ENCODE measurements at places on chromosomes 6 and 20.

- no peak for DNase-seq
Observed at GRCh38 chr20:59923514-59923913, 9.9 kb downstream of the SYCP2 start.

GRCh38 chr6:138800377-138801150 lies 4.7 kb downstream of the ECT2L start:
- no peak for DNase-seq

DNA sequence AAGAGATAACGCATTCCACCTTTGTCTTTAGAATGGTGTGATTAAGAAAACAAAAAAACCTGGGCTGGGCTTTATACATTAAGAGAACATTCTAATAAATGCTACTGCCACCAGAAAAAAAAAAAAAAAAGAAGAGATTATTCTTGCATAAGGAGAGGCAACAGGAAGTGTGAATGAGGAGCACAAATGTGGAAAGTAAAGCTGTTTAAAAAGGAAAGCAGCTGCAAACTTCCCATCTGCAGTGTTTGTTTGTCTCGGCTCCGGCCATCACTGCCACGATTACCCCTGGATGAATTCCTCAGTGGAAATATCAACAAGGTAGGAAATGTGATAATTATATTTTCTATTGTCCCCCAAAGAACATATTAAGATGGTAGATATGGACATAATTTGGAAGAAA lies 223.9 kb downstream of the PHF3 start:
- no peak for DNase-seq

- no peak for DNase-seq
Observed at GRCh38 chr20:40863355-40863919, 165.2 kb upstream of the TOP1 start.

- peak; percentile 85 for DNase-seq
Observed at GRCh38 chr20:51639206-51639832, 96.8 kb upstream of the NFATC2 start.

DNA sequence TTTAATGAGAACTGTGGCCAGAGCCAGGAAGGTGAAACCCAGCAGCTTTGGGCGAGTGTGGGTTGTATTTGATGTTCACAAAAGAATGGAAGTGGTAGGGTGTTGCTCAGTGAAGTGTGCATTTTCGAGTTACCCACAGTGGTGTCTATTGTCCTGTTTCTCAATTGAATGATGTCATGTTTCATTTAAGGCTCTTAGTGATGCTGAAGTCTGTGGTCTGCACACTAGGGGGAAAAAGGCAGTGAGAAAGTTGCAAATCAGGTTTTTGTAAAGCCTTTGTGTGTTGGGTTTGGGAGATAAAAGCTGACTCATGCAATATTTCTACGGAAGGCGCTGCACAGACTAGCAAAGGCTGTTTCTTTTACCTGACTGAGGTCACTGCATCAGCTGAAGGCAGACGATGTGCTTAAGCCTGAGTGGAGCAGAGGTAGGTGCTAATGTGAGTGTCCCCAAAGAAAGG lies 121.1 kb downstream of the PLEKHG1 start:
- DNase-seq = no peak

- DNase-seq = peak; percentile 65
Observed at GRCh38 chr20:1775117-1775516, 117.5 kb upstream of the SIRPG start.

DNA sequence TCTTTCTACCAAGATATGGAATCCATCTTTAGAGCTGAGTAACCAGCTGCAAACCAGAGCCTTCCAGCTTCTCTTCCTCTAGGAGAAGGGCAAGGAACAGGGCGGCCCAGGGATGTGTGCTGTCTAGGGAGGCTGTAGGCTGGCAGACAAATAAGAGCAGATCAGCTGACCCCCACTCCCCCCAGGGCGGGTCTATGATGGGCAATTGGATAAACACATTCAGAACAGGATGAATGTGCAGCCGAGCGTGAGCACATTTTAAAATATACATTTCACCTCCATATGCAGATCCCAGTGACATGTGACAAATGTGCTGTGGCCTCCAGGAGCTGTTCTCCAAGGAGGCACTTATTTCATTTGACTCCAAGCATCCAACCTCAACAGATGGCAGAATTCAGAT lies 580.1 kb downstream of the PTPRT start:
- DNase-seq = no peak

DNA sequence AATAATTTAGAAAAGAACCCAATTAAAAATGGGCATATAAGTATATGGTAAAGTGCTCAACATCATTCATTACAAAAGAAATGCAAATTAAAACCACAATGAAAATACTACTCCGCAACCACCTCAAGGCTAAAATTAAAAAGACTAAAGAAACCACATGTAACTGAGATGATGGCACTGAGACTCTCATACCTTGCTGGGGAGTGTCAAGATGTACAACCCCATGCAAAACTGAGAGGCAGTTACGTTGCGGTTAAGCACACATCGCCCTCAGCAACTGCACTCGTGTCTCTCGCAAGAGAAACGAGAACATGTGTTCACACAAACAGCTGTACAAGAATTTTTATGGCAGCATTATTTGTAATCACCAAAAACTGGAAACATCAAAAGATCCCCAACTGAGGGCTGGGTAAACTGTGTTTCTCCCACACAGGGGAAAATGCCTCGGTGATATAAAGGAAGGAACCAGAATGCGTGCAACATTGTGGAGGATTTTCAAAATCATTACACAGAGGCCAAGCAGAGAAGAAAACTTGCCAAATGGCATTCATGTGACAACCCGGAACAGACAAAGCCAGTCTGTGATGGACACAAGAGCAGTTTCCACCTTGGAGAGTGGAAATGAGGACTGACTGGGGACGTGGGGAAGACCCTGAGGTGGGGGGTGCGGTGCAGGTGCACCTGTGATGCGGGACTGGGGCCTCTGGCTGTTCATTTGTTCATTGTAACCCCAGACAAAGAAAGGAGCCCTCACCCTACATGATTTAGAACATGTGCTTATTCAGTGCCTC lies 144.9 kb downstream of the WDR27 start:
- no peak for DNase-seq

GRCh38 chr6:166904101-166904746 lies 52.1 kb downstream of the RNASET2 start:
- no peak for DNase-seq

DNA sequence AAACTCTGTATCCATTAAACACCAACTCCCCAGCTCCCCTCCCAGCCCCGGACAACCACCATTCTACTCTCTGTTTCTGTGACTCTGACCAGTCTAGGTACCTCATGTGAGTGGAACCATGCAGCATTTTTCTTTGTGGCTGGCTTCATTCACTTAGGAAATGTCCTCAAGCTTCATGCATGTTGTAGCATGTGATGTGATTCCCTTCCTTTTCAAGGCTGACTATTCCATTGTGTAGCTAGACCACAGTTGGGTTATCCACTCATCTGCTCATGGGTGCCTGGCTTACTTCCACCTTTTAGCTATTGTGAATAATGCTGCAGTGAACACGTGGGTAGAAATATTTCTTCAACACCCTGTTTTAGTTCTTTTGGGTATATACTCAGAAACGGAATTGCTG lies 8.8 kb upstream of the BPHL start:
- no peak for DNase-seq

- DNase-seq = no peak
Observed at GRCh38 chr6:39812496-39812852, 20.3 kb downstream of the DAAM2 start.

DNA sequence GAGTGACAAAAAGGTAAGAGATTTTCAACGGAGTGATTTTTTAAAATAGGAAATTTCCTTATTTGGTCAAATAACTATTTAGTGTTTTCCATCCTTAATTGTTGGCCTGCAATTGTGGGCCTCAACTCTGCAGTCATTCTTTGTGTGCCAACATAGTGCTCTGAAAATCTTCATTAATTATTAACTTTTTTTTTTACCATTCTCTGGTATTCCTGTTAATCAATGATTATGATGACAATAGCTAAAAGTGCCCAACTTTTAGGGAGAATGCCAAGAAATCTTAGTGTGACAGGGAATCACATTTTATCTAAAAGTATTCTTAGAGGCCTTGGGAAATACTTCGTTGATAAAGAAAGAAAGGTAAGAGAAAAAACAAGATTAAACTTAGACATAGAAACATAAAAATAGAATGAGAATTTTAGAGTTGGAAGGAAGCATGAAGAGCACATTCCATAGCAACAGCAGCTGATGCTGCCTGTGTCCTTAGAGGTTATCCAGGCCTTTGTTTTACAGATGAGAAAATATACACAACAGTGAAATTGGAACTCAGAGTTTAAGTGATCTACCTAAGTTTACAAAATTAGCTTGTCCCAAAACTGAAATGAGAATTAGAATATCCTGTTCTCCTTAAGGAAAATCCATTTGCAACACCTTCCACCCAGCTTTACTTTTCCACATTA lies 1.2 kb downstream of the GPRC6A start:
- no peak for DNase-seq

DNA sequence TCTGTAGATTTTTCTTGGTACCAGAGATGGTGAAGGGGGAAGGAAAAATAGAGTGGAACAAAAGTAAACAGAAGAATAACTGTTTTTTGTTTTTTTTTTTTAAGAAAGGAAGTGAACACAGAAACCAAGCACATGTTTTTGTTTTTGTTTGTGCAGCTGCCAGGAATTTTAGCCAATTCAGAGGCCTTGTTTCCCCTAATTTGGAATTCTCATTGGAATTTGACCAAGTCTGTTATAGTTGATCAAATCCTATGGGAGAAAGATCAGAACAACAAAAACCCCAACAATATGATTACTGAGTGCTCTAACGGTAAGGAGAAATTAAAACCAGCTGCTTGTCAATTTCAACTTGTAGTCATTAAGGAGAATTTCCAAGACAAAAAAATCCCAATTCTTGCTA lies 18.2 kb upstream of the IL22RA2 start:
- DNase-seq = peak; percentile 25

DNA sequence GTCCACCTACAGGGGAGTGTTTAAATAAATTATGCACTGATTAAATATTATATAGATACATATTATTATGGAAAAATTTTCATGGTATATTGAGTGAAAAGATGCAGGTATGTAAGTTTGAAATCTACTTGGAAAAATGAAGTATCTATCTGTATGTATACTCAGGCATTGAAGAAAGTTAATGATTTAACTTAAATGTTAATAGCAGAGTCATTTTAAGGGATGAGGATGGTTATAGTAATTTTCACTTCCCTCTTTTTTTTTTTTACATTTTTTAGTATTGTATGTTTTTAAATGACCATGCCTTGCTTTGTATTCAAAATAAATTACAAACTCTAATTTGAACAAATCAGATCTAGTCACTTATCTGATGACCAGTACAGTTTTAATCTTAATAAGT lies 43.2 kb upstream of the NOTCH4 start:
- DNase-seq = no peak

DNA sequence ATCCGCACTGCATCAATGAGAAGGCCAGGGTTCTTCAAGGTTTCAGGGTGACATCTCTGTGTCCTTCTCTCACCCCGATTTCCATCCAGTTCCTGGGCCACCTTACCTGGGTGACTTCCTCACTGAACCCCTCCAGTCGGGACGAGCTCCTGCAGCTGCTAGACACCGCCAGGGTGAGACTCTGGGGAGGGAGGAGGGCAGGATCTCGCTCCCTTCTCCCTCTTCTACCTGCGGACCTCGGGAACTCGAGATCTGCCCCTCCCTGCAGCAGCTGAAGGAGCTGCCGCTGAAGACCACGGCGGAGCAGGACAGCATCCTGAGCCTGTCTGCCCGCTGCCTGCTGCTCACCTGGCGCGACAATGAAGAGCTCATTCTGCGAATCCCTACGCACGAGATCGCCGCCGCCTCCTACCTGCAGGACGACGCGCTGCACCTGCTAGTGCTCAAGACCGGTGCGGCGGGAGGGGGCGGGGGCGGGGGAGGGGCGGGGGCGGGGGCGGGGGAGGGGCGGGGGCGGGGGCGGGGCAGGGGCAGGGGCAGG lies 7.5 kb downstream of the CCM2L start:
- no peak for DNase-seq

DNA sequence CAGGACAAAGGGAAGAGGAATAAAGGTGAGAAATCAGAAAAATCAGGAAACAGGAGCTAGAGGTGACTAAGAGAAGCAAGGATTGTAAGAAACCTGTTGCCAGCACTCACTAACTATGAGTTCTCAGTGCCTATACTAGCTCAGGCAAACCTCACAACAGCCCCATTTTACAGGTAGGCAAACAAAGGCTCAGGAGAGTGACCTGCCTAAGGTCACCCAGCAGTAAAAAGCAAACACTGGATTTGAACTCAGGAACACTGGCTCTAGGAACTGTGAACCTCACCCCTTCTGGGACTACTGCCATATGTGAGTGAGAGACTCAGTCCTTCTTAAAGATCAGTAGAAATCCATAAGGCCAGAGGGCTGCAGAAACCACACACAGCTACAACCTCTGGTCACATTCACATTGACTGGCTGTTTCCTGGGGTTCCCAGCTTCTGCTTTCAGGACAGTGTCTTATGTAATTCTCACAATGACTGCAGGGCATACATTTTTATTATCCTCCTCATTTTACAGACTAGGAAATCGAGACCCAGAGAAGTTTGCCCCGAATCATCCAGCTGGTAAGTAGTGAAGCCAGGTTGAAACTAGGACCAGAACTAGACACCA lies 80.7 kb upstream of the MAFB start:
- DNase-seq = no peak

GRCh38 chr20:32456869-32457478 lies 98.8 kb downstream of the ASXL1 start:
- peak; percentile 72 for DNase-seq

DNA sequence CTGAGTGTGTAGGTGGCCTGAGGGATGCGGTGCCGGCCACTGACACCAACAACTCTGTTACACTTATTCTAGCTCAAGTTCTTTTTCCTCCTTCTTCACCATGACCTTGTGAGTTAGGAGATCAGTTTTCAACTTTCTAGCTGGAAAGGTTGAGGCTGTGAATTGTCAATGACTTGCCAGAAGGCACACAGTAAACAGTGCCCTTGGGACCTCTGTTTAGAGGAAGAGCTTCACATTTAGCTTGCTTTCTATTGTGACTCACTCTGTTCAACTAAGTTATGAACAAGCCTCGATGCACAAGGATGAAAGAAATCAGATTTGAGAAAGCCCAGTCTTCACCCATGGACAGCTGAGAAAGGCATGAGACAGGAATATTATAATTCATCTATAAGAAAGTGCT lies 455.6 kb downstream of the MAFB start:
- no peak for DNase-seq

- DNase-seq = peak; percentile 69
Observed at GRCh38 chr6:144581812-144582537, 296.8 kb downstream of the UTRN start.
